ENCODE measurements at places on chromosomes 1 and 21.

DNA sequence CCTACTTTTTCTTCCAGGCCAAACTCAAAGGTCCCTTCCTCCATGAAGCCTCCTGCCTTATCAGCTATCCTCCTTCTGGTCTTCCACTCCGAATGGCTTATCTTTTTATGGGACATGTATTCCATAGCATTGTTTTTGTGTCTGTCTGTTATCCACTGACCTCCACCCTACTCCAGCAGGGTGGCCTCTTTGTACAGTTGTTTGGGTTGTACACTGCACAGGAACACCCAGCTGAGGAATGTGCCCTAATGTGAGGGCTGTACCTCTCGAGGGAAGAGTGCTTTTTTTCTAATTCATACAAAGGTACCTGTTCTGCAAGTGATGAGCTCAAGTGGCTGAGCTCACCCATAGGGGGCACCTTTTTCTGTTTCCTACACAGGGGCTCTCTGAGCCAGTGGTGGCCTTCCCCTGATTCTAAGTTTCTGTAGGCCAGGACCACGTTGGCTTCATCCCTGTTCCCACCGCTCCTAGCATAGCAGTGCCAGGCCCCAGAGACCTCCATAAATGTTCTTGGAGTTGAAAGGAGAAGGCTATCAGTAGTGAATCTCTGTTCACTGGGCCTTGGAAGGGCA is 108.2 kb downstream of the FOXD2 start:
- DNase-seq: no peak

DNA sequence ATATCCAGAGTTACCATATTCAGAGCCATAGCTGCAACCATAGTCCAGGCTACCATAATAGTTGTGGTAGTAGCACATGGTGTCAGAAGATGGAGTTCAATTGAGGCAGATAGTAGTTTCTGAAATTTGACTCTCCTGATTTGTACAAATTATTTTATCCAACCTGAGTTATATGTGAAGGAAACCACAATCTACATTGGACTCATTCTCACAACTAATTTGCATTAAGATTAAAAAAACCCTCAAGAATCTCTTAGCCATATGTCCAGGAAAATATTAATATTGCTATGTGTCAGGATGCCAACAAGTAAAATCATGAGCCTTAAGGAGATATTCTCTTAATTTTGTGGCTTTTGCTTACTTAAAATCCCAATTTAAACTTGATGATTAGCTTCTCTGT is at the start of gene KRTAP22-2:
KRTAP22-2 (minus strand) TSS at position 101 of the 400 bp plus-strand sequence.
- no peak for DNase-seq

- DNase-seq: no peak
Observed at GRCh38 chr1:20618550-20618949, 14.7 kb upstream of the PINK1 start.

DNA sequence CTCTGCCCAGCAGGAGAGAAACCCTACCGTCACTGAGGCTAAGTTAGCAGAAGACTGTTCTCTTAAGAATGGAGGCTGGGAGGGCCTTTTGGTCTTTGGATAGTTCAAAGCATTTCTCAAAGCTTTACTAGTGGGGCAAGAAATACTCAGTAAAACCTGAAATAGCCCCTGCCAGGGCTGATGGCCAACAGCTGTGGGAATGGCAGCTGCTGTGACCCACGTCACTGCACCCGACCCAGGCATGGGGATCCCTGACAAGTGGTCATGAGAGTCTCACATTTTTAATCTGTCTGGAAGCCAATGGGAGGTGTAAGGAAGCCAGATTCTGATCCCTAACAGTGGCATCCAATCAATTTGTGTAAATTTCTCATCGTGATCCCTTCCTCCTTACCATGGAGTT is 44.5 kb upstream of the ENAH start:
- DNase-seq: no peak

DNA sequence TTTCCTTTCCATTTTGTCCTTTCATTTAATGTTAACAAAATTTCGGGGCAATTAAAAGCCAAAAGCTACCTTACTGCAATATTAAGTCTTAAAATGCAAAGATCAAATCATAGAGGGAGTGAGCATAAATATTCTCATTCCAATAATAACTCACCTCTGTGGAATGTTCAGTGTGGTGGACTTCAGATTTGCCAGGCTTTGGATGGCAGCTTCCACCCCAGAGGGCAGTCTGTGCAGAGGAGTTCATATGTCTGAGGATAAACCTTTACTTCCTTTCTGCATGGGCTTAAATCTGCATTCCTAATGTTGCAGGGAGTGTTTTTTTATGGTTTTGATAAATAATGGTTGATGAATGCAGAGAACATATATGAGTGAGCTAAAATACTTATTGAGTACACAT is 16.3 kb downstream of the KIAA0040 start:
- DNase-seq: no peak

GRCh38 chr1:184930645-184931044 is 43.7 kb downstream of the NIBAN1 start:
- no peak for DNase-seq

DNA sequence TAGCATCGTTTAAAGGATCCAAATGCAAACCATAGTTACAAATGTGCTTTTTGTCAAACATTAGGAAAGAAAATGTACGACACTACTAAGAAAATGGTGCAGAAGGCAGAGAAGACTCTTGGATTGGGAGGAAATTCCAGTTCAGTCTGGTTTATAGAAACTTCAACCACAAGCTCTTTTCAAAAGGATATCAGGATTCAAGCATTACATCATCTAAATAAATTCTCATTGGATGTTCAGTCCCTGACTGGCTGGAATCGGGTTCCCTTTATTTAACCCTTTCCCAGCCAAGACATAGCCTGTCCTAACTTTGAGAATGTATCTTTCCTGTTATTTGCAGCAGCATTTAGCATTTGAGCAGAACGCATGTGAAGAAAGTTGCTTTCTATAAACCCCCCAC is 184.6 kb downstream of the LMO4 start:
- DNase-seq: no peak

DNA sequence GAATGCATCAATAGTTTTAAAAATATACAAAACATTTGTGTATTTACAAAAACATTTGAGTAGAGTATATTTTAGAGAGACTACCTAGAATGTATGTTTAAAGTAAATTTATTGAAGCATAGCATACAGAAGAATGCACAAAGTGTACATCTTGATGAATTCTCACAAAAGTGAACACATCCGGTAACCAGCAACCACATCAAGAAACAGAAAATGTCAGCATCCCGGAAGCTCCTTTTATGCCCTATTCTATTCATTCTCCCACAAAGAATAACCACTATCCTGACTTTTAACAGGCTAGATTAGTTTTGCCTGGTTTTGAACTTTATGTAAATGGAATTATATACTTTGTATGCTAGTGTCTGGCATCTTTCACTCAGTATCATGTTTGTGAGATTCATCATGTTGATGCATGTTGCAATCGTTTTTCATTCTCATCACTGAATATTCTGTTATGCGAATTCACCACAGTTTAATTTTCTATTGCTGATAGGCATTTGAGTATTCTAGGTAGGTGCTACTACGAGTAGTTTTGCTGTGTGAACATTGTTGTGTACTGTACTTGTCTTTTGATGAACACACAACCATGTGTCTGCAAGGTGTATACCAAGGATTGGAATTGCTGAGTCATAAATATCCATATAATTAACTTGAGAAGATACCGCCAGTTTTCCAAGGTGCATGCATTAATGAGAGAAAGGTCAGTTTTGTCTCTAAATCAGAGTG is 75.4 kb downstream of the CACHD1 start:
- no peak for DNase-seq

- no peak for DNase-seq
Observed at GRCh38 chr1:85428471-85429089, 36.4 kb downstream of the DDAH1 start.

DNA sequence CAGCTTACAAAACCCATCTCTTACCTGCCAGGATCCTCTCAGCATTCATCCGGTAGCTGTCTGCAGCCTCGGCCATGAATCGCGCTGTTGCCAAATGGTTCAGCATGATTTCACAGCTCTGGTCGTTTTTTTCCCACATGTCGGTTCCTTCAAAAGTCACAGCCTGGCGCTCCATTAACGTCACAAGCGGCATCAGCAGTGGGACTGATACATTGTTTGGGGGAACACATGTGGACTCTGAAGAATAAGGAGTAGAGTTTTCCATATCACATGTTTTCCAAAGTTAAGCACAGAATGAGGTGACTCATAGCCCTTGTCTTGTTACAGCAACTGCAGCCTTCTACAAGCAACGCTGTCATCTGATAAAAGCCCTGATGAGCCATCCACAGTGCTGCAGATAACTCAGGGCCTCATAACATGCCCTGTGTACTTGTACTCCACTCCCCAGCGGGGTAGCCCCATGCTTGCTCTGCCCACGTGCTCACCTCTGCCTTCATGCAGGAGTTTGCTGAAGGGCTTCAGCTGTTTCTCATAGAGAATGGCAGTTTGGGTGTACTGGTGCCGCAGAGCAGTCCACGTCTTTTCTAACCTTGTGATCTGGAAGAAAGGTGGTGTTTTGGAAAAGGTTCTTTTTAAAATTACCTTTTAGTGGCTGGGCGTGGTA is 114.2 kb downstream of the BCAR3 start:
- DNase-seq: no peak

GRCh38 chr1:45097944-45098343 is 85.9 kb downstream of the UROD start:
- no peak for DNase-seq

DNA sequence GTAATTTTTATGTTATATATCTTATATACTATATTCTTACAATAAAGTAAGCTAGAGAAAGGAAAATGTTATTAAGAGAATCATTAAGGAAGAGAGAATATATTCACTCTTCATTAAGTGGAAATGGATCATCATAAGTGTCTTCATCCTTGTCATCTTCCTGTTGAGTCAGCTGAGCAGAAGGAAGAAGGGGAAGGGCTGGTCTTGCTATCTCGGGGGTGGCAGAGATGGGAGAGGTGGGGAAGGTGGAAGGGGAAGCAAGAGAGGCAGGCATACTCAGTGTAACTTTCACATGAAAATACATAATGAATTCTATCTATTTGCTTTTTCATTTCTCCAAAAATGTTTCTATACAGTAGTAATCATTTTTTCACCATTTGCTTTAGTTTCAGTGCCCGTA is 5.1 kb downstream of the DNASE2B start:
- DNase-seq: no peak

All from activated CD4-positive, alpha-beta T cell treated with anti-CD3 and anti-CD28 coated beads for 4 hours (primary cell).